ENCODE measurements at places on chromosomes 5 and 9. TPM values are rescaled to one million over a fixed set of nuclear protein-coding genes. Genes with fewer than 3 reads are reported as not detected.

Gene STK32A
- 35.3 TPM for total RNA-seq

Gene TMEM38B
- 20.8 TPM for total RNA-seq

Gene NACC2
- 3.7 TPM for total RNA-seq

Gene SLC36A2
- 0.45 TPM for total RNA-seq

Gene PCDHGC3
- total RNA-seq = 13.9 TPM

Gene FAM153A
- not detected for total RNA-seq

Gene PRRX2
- total RNA-seq = 4.4 TPM

Gene TOR2A
- total RNA-seq = 16.4 TPM

Gene DEPDC1B
- total RNA-seq = 42.1 TPM

Gene PCDHB11
- total RNA-seq = 2.9 TPM

Gene PCDHGA1
- 0.38 TPM for total RNA-seq

Gene GFI1B
- 0.67 TPM for total RNA-seq

Gene HACD4
- total RNA-seq = 1.4 TPM

Gene FBP2
- total RNA-seq = not detected

Gene GTF2H2
- total RNA-seq = 46.2 TPM

Gene SHISAL2B
- total RNA-seq = 143 TPM

Gene CKMT2
- 2.3 TPM for total RNA-seq

Gene SV2C
- not detected for total RNA-seq

Gene SAPCD2
- 24.9 TPM for total RNA-seq

Gene TMEM215
- total RNA-seq = not detected

Gene SLC36A3
- total RNA-seq = not detected

Gene PDCD1LG2
- total RNA-seq = not detected

Gene RAB3C
- total RNA-seq = 4.7 TPM

Gene TNFSF15
- 0.05 TPM for total RNA-seq

Gene CTSV
- total RNA-seq = 294 TPM

Gene FRMPD1
- 0.52 TPM for total RNA-seq

Gene CD180
- not detected for total RNA-seq

Gene PCDHGB1
- 6.6 TPM for total RNA-seq

Gene SYNPO
- total RNA-seq = 4.6 TPM

Gene RGS7BP
- 3.3 TPM for total RNA-seq

Gene PRKACG
- not detected for total RNA-seq

Gene KCNIP1
- total RNA-seq = 0.34 TPM

Gene SLC25A48
- 4.2 TPM for total RNA-seq

Gene MCIDAS
- 0.68 TPM for total RNA-seq

Gene TXNDC15
- total RNA-seq = 34.0 TPM

Gene SLC6A3
- 0.08 TPM for total RNA-seq

Gene PCDHGC5
- total RNA-seq = 0.71 TPM

Gene C5orf24
- total RNA-seq = 32.3 TPM

Gene PGGT1B
- 30.4 TPM for total RNA-seq

Gene PCDH1
- total RNA-seq = 65.6 TPM

Gene MOB3B
- 5.4 TPM for total RNA-seq

Gene PCDHB14
- 2.6 TPM for total RNA-seq

Gene NEUROG1
- total RNA-seq = not detected

Gene GNA14
- total RNA-seq = 0.62 TPM

Gene ARHGEF39
- 36.4 TPM for total RNA-seq

Gene F2RL1
- 13.4 TPM for total RNA-seq

Gene ENTPD2
- 4.0 TPM for total RNA-seq

Gene DRD1
- 0.34 TPM for total RNA-seq

Gene INSL6
- total RNA-seq = not detected

Gene TLE1
- total RNA-seq = 52.9 TPM

Gene C8G
- 1.6 TPM for total RNA-seq

Gene PCDHB13
- total RNA-seq = 1.5 TPM

Gene DDX4
- not detected for total RNA-seq

Gene PCDHGB3
- total RNA-seq = 3.4 TPM

Gene IL13
- total RNA-seq = not detected

Gene RAD23B
- total RNA-seq = 152 TPM

Gene RAPGEF6
- 19.2 TPM for total RNA-seq

Gene TMEM232
- total RNA-seq = 3.0 TPM

Gene AHRR
- 1.3 TPM for total RNA-seq

All from endodermal cell (in vitro differentiated cells).